ENCODE measurements at places on chromosomes 3 and 15.

- no peak for DNase-seq
These were observed 227.6 kb downstream of the ADAMTS9 start for GRCh38 chr3:64460141-64460730.

- no peak for DNase-seq
These were observed 26.4 kb upstream of the TNFAIP8L3 start for GRCh38 chr15:51121118-51121517.

DNA sequence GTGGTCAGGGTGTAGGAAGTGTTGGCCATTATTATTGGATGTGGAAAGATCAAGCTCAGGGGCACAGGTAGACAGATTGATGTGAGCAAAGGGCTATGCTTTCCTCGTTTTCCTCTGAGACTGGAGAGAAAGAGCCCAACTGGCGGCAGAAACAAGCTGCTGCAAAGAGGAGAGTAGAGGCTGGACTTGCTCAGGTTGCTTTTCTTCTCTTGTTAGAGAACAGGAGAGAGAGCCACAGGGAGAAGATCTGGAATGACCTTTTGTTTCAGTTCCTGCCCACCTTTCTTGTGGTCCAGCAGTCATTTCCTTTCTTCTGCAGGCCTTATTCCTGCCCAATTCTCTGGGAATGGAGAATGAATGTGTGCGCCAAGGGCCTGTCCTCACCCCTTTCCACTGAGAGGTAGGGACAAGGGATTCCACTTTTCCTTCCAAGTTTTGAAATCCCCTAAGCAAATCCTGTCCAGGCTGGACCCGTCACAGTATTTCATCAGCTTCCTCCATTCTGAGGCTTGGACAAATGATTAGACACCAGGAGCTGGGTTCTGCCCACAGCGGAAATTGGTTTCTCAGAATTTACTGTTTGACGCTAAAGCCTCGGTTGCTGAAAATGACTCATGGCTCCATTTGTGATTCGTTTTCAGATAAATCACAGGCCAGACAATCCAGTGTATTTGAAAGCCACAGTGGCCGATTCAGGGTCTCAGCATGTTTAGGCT is 16.1 kb downstream of the ZNF80 start:
- DNase-seq, result no peak

GRCh38 chr3:150631515-150632221 is 28.5 kb downstream of the SELENOT start:
- no peak for DNase-seq

DNA sequence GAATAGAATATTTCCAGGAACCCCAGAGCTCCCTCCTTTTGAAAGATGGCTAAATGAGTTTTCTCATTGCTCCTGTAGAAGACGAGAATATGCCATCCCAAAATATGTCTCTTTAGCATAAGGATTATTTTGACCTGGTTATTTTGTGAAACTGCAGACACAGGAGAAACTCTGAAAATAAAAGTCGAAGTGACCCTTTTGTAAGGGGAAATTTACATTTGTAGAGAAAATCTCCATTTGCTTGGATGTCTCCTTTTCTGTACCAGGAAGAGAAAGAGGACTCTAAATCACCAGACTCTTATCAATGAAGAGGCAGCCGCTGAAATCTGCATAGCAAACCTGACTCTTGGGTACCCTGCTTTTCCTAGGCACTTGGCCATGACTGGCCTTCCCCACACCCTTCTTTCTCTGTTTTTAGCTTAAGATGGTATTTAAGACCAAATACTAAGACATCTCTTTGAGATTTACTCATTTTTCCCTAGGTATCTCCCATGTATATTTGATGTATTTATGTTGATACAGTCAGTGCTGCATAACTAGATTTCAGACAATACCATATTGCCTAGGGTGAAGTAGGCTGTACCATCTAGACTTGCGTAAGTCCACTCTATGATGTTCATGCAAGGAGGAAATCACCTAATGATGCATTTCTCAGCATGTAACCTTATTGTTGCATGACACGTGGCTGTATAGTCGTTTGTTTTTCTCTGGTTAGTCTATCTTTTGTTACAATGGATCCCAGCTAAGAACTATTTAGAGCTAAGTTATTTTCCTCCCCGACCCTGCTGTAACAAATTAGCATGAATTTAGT is 98.2 kb upstream of the UBE3A start:
- DNase-seq, result no peak

GRCh38 chr3:125587039-125587648 is 8.2 kb downstream of the OSBPL11 start:
- no peak for DNase-seq

GRCh38 chr15:91282486-91282885 is 182.4 kb downstream of the SV2B start:
- no peak for DNase-seq

- no peak for DNase-seq
These were observed 231.4 kb downstream of the CDIN1 start for GRCh38 chr15:36810656-36811449.

DNA sequence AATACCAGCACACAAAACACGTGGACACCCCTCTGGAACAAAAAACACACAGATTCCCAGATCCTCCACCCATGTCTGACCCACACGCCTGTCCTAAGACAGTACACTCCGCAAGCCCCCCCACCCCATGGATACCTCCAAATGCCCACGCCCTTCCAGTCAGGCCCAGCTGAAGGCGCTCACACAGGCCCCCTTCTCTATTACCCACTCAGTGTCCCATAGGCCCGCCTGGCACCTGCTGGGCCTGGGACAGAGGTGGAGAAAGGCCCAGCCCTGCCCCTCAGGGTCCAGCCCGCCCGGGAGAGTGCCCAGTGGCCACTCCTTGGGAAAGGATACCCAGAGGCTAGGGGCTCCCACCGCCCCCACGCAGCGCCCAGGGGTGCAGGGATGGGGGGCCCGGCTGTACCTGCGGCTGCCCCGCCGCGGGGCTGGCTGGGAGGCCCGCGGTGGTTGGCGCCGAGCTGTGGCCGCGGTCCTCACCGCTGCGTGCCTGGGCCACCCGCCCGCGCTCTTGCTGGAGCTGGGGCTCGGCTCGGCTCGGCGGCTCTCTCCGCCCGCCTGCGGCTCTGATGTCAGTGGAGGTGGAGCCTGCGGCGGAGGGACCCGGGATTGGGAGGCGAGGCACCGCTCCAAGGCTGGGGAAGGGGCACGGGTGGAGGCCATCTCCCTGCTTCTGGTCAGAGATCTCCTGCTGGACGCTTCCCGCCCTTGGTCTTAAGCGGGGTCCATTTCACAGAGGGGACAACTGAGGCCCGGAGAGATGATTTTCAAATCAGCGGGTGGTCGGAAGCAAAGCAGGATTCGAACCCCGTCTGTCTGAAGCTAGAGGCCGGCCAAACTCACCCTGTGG is at the start of gene CAMK1:
TSS of gene CAMK1 (minus strand) at position 522 of the 850 bp plus-strand sequence. CDS start 2,198 bp downstream, outside the sequence.
- peak; percentile 88 for DNase-seq

DNA sequence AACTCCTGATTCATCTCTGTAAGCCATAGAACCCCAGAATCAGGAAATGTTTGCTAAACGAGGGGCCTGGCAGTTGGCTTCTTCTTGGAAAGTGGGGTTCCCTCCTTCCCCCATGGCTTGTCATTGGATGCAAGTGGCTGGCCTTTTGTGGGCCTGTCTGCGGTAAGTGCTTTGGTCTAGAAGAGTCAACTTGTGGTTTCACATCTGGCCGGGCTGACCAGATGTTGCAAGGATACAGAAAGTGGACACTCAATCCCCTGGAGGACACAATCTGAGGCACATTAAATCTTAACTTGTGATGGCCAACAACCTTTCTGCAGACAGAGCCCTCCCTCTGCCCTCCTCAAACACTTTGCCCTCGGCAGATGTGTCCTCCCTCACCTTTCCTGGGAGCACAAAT is 1.1 kb downstream of the FAH start:
- no peak for DNase-seq

GRCh38 chr15:86969364-86969763 is 889.7 kb downstream of the AGBL1 start:
- no peak for DNase-seq

GRCh38 chr3:66762916-66763693 is 235.0 kb upstream of the KBTBD8 start:
- DNase-seq, result no peak

All from heart right ventricle (tissue), 16 donors.